ENCODE measurements at places on chromosomes 11 and 22.

DNA sequence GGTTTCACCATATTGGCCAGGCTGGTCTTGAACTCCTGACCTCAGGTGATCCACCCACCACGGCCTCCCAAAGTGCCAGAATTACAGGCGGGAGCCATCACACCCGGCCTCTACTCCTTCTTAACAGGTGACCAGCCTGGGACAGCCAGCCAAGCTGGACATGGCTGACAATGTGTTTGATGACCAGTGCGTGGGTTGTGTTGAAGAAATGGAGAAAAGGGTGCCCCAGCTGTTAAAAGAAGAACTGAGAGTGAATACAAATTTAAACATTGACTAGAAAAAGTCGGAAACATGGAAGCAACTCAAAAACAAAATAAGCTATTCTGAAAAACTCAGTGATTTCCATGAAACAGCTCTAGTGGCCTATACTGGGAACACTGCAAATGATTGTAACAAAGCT is 86.5 kb upstream of the CLPB start:
- no peak for DNase-seq

DNA sequence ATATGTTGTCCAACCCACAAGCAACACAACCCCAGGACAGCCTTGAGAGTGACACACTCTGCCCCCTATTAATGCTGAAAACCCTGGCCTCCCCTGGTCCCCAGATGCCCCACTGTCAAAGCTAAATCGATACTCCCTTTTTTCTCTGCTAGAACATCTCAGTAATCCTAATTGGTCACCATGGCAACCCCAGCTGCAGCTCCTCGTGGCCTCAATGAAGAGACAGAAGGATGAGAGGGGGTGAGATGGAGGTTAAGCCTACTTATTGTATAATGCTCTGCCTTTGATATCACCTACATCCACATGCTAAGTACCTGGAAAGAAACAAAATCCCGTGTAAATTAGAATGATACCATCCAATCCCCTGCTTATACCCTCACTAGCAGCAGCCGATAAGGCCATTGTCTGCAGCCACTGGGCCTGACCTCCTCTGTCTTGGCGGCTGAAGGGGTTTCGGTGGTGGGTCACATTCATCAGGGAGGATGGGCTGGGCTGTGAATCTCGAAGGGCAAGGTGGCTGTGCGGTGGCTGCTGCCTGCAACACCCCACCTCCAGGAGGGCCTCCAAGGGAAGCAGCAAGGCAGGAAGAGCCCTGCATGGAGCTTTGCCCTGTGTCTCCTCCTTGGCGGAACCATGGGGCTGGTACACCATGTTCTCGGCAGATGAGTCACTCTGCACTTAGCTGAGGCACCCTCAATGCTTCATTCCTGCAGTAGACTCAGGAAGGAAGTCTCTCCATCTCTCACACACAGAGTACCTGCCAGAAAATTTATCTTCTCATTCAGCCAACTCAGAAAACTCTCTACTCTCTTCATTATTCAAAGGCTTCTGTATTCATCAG is 399.5 kb downstream of the BUD13 start:
- DNase-seq = no peak

- no peak for DNase-seq
Measured at GRCh38 chr11:92834296-92835020, 135.0 kb upstream of the MTNR1B start.

- no peak for DNase-seq
Measured at GRCh38 chr11:62959422-62959980, 25.3 kb downstream of the SLC22A6 start.

DNA sequence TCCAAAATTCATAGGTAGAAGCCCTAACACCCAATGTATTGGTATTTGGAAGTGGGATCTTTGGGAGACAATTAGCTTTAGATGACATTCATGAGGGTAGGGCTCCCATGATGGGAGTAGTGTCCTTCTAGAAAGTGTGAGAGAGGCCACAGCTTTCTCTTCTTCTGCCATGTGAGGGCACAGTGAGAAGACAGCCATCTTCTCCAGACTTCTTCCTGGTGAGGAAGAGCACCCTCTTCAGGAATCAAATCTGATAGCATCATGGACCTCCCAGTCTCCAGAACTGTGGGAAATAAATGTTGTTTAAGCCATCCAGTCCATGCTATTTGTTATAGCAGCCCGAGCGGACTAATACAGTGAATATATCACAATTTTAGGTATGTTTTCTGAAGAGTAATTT is 96.9 kb downstream of the CNTN5 start:
- DNase-seq = no peak

GRCh38 chr22:38286915-38287669 is 14.3 kb upstream of the TMEM184B start:
- DNase-seq = no peak

DNA sequence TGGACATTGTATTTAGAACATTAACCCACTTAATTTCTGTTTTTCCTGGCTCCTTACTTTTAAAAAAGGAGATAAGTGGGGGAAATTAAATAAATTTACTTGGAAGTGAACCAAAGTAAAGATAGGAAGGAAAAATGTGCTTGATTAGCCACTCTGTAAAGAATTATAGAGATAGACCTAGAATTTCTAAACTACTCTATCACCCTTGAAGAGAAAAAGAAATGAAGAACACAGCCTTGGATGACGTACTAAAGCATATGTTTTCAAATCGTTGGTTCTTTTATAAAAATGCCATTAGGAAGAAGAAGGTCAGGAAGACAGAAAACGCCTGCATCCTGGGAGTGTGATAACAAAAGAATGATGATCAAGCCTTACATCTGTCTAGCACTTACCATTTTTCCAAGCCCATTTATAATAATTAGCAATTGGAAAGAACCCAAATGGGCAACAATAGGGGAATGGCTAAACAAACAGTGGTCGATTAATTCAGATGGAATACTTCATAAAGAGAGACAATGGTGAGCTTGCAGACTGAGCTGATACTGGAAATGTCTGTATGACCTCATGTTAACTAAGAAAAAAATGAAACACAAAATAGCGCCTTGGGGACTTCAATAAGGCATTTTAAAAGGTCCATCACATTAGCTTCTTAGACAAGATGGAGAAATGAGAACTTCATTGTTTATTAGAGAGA is 81.0 kb upstream of the LRRC55 start:
- no peak for DNase-seq

GRCh38 chr11:34565417-34566207 is 52.0 kb upstream of the ELF5 start:
- DNase-seq = no peak

GRCh38 chr11:116415095-116415494 is 357.7 kb downstream of the BUD13 start:
- peak; percentile 56 for DNase-seq

GRCh38 chr22:17797721-17798559 is 23.7 kb upstream of the BID start:
- DNase-seq = no peak

- DNase-seq = no peak
Measured at GRCh38 chr22:41840216-41840615, 7.3 kb downstream of the SREBF2 start.

Data from right forelimb (tissue), 1 donor.